Fibroblast of skin of abdomen (primary cell): ENCODE measurements at places on chromosomes 16 and 17.

GRCh38 chr17:35315283-35315682, 58.1 kb downstream of the SLFN11 start:
- DNase-seq = peak; percentile 91

- no peak for DNase-seq
These were observed 756 bp downstream of the KLHL11 start for GRCh38 chr17:41864498-41864835.

GRCh38 chr16:89723279-89724250, 2.2 kb downstream of the ZNF276 start:
- no peak for DNase-seq

- DNase-seq = peak; percentile 41
These were observed 1.1 kb downstream of the ZNF423 start for GRCh38 chr16:49854796-49855203.

- DNase-seq = peak; percentile 54
These were observed 114.2 kb upstream of the TMEM97 start for GRCh38 chr17:28204751-28205150.
